Putamen (tissue), 1 donor: ENCODE measurements at places on chromosomes 13 and 19.

DNA sequence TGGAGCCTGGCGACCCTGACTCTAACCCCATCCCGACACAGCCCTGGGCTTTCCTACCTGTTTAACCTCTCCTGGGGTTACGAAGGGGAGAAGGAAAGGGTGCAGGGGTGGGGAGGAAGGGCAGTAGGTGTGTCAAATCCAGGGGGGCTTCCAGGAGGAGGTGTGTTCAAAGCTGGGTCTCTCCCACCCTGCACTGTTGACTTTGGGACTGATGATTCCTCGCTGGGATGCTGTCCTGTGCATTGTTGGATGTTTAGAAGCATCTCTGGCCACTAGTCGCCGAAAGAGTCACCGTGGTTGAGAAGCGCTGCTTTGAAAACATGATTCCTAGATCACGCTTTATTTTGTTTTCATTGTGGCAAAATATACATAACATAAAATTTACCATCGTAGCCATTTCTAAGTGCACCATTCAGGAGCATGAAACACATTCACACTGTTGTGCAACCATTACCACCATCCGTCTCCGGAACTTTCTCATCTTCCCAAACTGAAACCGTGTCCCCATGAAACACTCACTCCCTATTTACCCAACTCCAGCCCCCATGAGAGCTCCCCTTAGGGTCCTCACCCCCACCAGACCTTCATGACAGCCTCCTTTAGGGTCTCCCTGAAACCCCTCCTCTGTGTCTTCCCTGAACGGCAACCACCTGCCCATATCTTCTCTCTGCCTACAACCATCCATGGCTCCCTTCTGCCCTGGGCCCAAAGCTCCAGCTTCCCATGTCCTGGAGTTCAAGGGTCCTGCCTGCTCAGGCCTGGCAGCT, 4.4 kb upstream of the FCER2 start:
- no peak for DNase-seq

DNA sequence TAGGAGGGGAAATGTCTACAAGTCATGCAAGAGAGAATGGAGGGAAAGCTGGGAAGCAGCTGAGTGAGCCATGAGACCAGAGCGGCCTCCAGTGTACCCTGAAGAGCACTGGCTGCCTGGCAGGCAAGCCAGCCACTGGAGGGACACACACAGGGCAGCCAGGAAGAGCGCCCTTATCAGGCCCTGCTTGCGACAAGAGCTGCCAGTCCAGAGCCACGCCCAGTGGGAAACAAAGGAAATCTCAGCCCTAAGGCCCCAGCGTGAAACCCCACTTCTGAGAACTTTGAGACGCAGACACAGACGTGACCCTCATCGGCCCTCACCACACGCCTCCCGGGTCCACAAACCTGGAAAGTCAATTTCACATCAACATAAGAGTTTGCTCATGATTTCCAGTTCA, 105.0 kb downstream of the STK24 start:
- no peak for DNase-seq

GRCh38 chr13:44540761-44541434, 35.2 kb downstream of the TSC22D1 start:
- DNase-seq: no peak

DNA sequence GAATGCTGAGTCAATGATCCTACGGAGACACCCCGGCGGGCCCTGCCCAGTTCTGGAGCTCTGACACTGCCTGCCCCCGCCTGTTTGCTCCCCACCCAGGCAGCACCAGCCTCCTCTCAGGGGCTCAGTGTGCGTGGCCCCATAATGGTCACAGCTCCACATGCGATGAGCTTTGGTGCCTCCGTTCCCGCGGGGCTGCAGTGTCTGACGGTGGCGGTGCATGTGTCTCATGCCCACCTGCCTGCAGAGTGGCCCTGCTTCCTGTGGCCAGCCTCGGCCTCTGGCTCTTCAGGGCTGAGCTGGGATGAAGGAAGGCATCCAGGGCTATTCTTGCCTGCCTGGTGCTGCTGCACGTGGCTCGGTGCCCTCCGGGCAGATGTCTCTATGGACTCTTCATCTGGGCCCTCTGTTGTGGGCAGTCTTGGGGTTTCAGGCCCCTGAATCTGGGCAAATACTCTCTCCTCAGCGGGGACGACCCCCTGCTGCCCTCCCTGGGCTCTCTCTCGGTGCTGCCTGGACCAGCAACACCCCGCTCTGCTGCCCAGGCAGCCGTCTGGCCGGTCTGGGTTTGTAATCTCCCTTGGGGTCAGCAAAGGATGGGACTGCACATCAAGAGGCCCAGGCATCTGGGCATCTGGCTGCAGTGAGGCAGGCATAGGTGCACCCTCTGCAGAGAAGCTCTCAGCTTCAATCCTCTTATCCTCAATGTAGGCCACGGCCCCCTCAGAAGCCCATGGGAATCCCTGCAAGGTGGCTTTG, 19.3 kb upstream of the TMEM255B start:
- DNase-seq: no peak

DNA sequence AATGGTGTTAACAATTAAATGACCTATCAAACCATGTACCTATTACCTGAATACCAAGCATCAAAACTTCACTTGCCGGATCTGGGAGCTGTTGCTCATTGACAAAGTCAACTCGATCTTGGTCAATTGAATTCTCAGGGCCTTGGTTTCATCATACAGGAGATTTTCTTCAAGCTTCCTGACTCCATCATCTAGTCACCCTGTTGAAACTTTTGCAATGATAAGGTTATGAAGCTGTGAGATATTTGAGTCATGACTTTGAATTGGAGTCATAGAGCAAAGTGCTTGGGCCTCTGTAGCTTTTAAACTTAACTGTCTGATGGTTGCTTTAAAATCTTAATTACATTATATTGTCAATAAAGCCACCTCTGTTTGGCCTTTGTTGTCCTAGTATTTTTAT, 260.9 kb downstream of the COG6 start:
- no peak for DNase-seq

DNA sequence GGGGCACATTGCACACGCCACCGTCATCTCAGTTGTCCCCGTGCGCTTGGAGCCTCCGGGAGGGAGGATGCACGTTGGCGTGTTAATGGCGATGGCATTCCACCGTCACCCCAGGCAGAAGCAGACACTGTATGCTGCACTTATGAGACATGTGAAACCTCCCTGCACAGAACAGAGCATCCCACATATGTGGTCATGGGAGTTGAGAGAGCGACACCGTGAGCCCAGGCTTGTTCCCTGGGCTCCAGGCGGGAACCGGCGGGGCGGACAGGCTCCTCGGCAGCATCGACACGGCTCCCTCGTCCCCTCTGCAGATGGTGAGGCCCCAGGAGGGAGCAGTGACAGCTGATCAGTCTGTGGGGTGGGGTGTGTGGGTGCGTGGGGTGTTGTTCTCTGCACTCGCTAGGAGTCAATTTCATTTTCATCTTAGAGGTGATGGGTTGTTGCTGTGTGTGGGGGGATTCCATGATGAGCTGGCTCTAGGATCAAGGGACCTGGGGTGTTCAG, 40.4 kb downstream of the CRTC1 start:
- peak; percentile 75 for DNase-seq

- no peak for DNase-seq
Observed at GRCh38 chr13:89279374-89279773, 1608.2 kb downstream of the SLITRK5 start.

DNA sequence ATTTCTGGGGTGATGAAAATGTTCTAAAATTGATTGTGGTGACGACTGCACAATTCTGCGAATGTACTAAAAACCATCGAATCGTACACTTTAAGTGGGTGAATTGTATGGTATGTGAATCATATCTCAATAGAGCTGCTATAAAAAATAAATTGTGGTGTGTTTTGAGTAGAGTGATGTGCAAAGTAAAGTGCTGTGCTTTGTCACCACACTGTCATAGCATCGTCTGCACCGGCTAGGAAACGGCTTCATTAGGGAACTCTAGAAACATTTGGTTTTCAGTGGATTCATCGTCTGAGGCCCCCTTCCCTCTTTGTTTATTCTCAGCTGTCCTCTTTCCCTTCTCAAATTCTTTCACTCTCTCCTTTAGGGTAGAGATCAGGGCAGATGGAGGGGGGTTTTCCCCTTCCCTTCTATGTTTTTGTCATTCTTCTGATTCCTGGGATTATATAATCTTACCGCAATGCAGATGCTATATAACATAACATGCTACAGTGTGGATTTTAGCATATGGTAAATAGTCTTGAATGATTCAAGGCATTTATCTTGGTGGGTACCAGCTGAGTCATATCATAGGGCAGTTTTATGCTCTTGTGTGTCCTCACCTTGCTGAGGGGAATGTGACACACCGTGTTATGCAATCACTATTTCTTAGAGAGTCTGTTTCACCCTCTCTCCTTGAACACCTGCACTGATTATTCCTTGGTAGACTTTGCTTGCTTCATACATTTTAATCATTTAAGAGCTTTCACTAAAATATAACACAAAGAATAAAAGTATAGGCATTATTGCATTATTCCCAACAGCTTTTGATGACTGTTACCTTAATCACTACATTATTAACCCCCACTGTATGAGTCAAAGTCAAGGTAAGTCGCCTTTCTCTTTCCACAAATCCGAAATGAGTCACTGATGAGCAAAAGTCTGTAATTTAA, 239.4 kb downstream of the DCLK1 start:
- peak; percentile 60 for DNase-seq
